ENCODE measurements at places on chromosomes 13 and 19.

DNA sequence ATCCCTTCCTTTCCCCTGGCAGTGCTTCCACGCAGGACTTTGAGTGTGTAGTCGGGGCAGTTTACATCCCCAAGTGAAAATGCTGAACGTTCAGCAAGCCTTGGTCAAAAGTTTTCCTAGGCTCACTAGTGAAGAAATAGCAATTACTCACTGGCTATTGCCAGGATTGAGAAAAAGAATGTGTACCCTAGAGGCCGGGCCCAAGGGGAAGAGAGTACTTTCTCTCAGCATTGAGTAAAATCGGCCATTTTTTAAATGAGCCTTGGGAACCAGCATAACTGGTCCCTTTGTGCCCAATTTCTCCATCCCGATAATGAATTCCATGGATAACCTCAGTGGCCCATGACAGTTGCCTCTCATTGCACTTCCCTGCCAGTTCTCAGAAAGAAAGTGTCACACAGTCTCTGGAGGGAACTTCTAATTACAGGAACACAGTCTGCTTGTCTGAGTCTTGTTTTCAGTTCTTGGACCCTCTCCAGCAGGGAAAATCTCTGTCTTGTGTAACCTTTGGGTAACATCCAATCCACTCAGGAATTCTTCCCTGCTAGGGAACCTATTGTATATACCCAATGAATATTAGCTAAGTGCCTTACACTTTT lies 7.3 kb upstream of the OR7D2 start:
- DNase-seq = no peak

- no peak for DNase-seq
Observed at GRCh38 chr13:35687336-35687735, 210.8 kb upstream of the MAB21L1 start.

DNA sequence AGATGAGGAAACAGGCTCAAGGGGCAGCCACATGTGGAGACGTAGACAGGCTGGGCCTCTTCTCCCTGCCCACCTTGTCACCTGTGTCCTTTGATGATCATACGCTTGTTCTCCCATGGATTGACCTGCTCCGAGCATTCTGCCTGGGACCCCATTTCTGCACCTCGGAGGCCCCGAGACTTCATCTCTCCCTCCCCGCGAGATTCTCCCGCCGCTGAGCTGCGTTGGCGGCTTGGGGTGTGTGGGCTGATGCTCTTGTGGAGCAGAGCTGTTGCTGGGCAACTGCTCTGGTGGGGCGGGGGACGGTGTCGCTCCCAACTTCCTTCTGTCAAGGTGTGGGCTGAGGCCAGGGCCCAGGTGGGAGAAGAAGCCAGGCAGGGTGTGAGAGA lies 22.1 kb downstream of the MAST3 start:
- DNase-seq = no peak

DNA sequence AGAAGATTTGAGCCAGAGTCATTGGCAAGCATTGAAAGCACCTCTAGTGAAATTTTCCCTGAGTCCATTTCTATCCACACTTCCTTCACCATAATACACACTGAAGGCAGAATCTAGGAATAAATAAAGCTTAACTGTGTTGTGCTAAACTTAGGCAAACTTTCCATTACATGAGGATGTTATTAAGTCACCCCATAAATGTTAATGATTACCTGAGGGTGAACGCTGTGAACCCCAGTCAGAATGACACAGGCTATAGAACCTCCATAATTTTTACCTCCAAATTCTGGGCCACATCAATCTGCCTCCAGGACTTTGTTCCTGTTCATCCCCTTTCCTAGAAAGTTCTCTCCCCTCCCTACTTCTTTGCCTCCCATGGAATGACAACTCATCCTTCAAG lies 71.0 kb downstream of the RAP2A start:
- DNase-seq = no peak

GRCh38 chr13:32056316-32056715 lies 24.7 kb downstream of the FRY start:
- no peak for DNase-seq

Data from BE2C (cell line).